EL (cell line): ENCODE measurements at places on chromosomes 11 and 22.

GRCh38 chr11:68116974-68117373 lies 4.2 kb downstream of the CHKA start:
- DNase-seq, result no peak

DNA sequence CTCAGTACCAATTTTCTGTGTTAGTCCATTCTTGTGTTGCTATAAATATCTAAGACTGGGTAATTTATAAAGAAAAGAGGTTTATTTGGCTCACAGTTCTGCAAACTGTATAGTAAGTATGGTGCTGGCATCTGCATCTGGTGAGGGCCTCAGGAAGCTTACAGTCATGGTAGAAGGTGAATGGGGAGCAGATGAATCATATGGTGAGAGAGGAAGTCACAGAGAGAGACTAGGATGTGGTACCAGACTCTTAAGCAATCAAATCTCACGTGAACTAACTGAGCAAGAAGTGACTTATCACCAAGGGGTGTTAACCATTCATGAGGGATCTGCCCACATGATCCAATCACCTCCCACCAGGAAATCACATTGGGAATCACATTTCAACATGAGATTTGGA lies 60.8 kb upstream of the ZBED5 start:
- DNase-seq, result no peak

DNA sequence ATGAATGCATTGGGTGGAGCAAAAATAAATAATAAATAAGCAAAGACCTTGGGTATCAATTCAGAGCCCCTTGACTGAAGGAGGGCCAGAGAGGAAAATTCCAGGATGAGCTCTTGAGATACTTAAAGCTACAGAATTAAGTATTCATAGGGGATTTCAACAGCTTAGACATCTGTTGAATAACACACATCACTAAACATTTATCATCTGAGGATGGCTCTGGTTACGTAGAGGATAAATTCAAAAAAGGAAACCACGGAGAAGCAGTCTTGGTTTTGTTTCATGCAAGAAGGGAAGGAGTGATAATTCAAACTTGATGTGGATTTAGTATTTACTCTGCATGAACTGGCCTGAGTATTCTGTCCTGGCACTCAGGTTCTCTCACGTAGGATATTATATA lies 29.8 kb downstream of the ARHGAP42 start:
- no peak for DNase-seq

GRCh38 chr11:45162916-45163879 lies 16.8 kb downstream of the PRDM11 start:
- no peak for DNase-seq

- no peak for DNase-seq
Observed at GRCh38 chr11:45209891-45210699, 63.7 kb downstream of the PRDM11 start.
